SW480 (cell line): ENCODE measurements at places on chromosomes 2 and 18.

DNA sequence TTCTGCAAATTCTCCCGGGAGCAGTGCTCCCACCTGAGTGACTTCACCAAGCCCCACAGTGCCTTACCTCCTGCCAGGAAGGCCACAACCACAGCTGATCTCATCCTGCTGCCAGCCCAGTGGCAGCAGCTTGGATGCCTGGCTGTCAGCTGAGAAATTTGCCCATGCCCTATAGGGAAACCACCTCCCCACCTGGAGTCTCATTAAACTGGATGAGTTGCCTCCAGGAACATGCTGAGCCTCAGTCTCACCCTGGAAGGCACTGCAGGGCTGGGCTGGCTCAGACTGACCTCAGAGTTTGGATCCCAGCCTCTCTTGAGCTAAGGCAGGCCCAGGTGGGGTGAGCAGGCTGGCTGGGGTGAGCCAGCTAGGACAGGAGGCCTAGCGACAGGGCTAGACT, 23.3 kb downstream of the REEP1 start:
- DNase-seq, result no peak

DNA sequence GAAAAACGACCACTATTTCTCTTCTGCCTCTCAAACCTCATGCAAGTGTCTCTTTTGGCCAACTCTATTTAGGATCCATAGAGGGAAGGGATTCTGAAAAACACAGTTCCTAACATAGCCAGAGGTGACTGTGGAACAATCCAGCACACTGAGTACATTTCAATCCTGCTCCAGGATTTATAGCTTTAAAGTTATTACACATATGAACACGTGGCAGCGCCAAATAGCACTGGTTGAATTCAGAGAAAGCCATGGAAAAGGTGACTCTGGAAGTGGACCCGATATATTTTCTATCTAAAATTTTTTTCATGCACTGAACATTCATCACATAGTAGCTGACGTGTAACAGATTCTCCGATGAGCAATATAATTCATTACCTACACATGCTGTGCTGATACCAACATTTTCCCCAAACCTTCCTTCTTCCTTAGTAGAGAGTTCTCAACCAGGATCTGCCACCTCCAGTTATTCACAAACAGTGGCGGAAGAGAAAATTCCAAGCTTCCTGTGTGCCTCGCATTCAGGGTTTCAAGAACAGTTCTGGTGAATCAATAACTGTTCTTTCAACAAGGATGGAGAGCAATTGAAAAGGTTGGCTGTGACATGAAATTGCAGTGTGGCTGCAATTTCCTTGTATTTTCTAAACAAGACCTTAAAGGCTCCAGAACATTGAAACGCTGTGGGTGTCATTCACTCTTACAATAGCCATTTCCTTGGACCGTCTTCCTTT, 25.7 kb upstream of the TTR start:
- no peak for DNase-seq

- peak; percentile 87 for DNase-seq
These were observed 64.5 kb upstream of the HDAC4 start for GRCh38 chr2:239465017-239466001.

- DNase-seq, result no peak
These were observed 101.0 kb downstream of the ALPK2 start for GRCh38 chr18:58527952-58528287.

GRCh38 chr2:105291981-105292380, 37.6 kb downstream of the TGFBRAP1 start:
- no peak for DNase-seq

- DNase-seq, result no peak
These were observed 14.5 kb downstream of the SDC1 start for GRCh38 chr2:20210462-20210861.

DNA sequence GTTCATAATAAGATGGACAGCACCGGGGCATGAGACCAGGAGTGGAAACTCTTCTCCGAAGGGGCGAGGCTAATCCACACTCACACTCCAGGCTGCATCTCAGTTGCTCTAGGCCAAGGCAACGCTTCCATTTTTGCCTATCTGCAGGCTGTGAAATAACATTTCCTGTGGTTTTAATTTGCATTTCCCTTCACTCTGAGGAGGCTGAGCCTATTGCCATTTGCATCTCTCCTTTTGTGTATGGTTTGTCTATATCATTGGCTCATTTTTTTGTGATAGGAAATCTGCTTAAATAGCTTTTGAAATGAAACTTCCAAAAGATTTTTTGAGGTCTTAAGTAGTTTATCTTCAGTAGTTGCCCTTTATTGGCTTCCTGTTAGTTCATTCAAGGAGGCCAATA, 57.6 kb downstream of the TPGS2 start:
- DNase-seq, result no peak

DNA sequence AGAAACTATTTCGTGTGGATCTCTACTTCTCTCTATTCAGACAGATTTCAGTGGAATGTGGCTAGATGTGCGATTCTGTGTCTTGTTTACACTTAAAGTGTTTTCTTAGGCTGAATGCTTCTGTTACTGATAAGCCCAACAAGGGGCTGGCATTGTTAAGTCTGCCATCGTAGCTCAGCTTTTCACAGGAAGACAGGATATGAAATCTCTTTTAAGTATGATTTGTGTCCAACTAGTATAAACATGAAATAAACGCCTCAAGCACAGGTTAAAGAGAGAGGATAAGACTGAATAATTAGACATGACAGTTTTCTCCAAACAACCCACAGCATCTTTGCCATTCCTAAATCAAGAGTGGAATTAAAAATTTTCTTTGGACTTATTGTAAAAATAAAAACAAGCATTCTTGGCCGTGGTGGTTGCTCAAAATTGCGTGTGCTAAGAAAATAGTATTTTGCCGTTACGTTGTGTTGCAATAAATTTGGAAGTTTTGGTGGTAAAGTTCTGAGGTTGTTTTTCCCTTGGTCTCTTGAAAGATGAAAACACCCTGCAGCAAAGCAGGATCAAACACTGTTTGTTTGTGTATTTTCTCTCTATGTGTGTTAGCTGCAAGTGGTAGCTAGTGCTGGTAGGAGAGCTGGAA, 1.0 kb downstream of the VIT start:
- DNase-seq, result no peak
